ENCODE measurements at places on chromosomes 7 and 10.

DNA sequence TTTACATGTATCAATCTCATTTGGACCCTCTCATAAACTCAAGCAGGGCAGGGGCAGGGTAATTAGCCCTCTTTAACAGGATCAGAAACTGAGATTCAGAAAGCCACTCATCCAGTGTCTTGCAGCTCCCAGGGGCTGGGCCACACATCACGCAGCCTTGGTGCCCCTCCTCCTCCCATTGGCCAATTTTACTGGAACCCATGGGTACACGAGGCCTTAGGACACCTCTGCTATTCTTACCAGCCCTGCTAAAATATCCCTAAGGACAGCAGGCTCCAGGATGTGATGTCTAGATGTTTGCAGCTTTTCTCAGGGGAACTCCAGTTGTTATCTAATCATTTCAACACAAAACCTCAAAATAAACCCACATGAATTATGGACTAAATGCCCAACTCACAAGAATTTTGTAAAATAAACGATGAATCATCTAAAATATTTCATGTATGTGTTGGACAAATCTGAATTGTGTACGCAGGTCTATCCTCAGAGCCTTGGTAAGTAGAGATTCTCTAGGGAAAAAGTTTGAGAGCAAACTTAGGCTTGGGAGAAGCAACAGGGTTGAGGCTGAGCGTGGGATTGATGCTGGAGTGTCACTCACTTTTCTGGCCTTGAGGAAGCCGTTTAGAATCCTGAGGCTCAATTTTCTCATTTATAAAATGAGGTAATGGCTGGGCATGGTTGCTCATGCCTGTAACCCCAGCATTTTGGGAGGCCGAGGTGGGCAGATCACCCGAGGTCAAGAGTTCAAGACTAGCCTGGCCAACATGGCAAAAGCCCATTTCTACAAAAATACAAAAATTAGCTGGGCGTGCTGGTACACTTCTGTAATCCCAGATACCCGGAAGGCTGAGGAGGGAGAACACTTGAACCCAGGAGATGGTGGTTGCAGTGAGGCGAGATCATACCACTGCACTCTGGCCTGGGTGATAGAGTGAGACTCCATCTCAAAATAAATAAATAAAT is 69.7 kb upstream of the TNS3 start:
- peak; percentile 91 for DNase-seq

- no peak for DNase-seq
Observed at GRCh38 chr10:10617686-10618085, 400.0 kb upstream of the CELF2 start.

GRCh38 chr7:95780665-95781064 is 8.3 kb downstream of the DYNC1I1 start:
- DNase-seq: no peak

DNA sequence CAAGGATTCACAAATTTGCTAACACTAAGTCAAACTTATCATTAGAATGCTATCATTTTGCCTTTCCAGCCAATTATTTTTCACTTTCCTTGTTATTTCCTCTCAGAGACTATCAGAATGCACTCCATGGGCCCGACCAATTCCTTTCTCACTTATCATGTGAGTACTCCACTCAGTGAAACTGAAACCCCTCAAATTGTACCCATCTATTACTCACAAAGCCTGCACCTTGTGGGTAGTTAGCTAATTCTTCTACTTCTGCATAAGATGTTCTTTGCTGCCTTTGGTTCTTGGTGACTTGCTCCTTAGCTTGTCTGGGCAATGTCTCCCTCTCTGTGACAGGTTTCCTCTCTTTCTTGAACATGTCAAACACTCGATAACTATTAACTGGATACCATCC is 35.2 kb upstream of the MBL2 start:
- no peak for DNase-seq

- DNase-seq: no peak
Observed at GRCh38 chr7:1562597-1563051, 6.6 kb upstream of the TMEM184A start.

GRCh38 chr7:71595176-71595575 is 463.2 kb downstream of the GALNT17 start:
- DNase-seq: peak; percentile 39

GRCh38 chr7:126685018-126685573 is 567.6 kb downstream of the GRM8 start:
- DNase-seq: no peak

DNA sequence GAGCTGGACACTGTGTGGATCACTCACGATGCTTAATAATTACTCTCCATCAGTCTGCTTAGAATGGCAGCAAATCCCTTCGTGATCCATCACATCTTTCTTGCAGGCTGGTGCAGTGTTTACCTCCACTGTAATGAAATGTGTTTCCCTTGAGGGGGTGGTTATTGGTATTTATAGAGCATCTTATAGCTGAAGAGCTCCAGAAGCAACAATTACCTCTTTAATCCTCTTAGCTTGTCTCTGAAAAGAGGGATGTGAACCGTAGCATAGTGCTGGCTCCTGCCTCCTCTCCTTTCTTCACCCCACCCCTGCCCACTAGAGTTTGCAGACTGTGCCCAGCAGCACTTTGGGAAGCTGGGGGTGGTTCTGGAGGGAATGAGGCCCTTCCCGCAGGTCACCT is 132.6 kb downstream of the CAMK1D start:
- no peak for DNase-seq

DNA sequence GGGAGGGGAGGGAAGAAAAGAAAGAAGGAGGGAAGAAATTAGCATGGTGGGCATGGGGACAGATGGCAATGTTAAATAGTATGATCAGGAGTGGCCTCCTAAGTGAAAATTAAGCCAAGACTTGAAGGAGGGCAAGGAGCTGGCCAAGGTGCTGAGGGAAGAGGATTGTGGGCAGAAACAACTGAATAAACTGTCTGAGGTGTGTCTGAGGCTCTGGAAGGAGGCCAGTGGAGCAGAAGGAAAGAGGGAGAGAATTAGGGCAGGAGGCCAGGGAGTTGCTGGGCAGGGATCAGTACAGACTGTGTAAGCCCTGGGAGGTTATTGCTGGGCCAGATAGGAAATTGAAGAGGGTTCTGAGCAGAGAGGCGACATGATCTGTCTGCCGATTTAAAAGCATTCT is 40.6 kb upstream of the VKORC1L1 start:
- no peak for DNase-seq

GRCh38 chr7:67484244-67484751 is 487.7 kb downstream of the TYW1 start:
- peak; percentile 36 for DNase-seq

GRCh38 chr7:108818742-108819141 is 249.1 kb downstream of the DNAJB9 start:
- DNase-seq: no peak

GRCh38 chr7:2617325-2617905 is 14.4 kb upstream of the TTYH3 start:
- DNase-seq: no peak

- DNase-seq: no peak
Observed at GRCh38 chr7:4681218-4681851, 760 bp upstream of the FOXK1 start.

- peak; percentile 22 for DNase-seq
Observed at GRCh38 chr10:88271761-88272543, 311.2 kb downstream of the RNLS start.

DNA sequence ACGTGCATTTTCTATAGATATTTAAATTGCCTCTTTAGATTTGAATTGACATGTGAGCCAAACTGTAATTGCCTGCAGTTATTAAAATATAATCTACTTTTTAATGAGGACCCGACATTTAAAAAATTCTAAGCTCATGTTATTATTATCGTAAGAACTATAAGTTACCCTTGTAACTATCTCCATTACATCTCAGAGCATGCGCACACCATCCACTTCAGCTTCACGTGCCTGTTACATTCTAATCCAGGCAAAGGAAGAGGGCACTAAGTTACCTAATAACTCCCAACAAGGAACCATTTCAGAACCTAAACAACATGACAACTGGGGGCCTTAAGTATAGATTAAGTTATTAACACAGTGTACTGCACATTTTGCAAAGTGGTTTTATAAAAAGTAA is 509.0 kb upstream of the DPP6 start:
- no peak for DNase-seq

GRCh38 chr10:124679401-124679800 is 64.8 kb downstream of the FAM53B start:
- no peak for DNase-seq

GRCh38 chr10:123103944-123104343 is 31.8 kb upstream of the HMX3 start:
- DNase-seq: no peak

GRCh38 chr10:71531485-71532446 is 135.0 kb downstream of the CDH23 start:
- DNase-seq: no peak

GRCh38 chr7:33842150-33842549 is 63.2 kb upstream of the BMPER start:
- DNase-seq: no peak

DNA sequence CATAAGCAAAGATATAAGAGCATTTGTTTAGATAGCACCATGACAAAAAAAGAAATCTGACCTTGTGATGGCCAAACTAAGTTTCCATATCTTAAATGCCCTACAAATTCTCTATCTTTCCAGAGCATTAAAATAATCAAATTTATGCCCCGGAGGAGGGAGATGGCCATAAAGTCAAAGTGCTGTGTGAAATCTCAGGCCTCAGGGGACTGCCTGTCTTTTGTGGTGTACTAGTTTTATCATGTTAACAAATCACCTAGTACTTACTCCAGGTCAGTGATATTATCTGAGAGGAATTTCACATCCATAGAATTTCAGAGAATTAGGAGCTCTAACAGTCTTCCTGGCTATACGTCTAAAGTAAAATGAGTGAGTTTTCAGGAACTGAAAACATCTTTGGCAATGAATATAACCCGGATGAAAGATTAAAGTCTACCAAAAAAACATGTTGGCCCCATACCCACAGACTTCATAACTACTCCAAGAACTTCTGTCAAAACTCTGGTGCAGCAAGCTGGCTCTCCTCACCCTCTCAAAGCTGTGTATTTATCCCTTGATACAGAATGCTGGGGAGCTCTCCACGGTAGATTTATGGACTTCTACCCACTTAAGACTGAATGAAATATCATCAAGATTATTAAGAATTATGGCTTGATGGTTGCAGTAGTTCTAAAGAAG is 682.8 kb downstream of the SORCS1 start:
- no peak for DNase-seq

GRCh38 chr10:80185578-80186299 is 19.6 kb downstream of the ANXA11 start:
- DNase-seq: no peak

DNA sequence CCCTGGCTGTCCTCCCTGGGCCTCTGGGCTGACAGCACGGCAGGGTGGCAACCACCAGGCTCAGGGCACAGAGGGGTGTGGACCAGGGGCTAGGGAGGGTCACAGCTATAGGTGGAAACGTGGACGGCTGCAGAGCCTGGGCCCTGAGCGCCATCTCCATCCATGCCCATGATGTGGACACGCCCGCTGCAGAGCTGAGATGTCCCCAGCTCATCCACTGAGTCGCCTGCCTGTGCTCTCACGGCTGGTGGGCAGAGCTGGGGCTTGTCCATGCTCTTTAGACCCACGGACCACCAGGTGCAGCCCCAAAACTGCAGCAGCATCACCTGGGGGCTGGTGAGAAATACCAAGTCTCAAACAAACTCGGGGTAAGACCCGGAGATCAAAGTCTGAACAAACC is 16.1 kb downstream of the TECPR1 start:
- no peak for DNase-seq

GRCh38 chr10:130454543-130455000 is 318.4 kb downstream of the GLRX3 start:
- DNase-seq: no peak

DNA sequence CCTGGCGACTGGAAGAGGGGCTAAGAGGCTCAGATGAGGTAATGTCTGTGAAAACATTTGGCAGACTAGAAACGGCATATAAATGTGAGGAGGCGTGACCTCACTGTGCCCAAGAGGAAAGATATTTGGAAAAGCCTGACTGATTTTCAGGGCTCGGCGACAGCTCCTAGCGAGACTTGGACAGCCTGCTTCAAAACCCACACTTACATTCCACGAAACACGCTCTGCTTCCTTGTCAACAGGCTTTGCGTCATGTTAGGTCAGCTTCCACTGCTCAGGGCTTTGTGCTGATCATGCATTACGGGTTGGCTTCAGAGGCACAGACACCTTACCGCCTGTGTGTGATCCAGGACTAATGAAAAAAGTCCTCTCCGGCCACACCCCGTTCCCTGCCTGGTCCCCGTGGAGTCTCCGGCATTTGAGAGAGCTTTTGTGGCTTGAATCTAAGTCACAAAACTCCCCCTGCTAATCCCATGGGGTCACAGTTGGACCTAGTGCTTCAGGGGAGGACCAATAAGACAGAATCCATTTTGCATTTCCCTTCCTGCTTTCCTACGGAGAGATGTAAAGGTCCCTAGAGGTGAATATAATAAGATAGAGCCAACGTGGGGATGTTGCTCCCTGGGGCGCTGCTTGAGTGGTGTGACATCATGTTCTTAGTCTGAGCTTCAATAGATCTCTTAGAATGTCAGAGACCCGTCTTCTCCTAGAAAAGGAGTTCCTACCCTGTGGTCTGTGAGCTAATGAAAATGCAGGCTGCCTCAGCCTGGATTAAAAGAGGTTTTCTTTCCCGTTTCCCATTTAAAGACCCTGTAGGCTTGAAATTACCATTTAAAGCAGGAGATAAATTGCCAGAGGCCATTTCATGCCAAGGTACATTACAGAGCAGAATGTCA is 25.5 kb downstream of the FGFBP3 start:
- no peak for DNase-seq

DNA sequence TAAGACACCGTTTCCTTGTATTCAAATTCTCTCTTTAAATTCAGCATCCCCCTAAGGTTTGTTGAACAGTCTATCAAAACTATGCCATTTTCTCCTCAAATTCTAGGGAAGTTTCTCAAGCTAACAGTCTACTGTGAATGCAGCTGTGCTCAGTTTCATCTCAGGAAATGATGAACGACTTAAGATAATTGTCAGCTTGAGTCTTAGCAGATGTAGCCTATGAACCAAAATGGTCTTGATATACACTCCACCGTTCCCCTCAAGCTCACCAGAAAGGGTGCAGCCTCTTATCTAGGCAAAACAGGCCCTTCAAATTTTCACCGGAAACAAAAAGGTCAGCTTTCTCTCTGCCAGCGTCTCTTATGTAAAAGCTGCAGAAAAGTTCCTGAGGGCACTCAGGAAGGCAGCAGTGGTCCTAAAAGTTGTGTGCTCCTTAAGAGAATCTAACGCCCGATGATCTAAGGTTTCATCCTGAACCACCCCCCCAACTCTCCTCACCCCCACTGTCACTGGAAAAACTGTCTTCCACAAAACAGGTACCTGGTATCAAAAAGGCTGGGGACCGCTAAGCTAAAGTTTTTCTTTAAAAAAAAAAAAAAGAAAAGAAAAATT is 2.1 kb downstream of the DNAJC9 start:
- no peak for DNase-seq

DNA sequence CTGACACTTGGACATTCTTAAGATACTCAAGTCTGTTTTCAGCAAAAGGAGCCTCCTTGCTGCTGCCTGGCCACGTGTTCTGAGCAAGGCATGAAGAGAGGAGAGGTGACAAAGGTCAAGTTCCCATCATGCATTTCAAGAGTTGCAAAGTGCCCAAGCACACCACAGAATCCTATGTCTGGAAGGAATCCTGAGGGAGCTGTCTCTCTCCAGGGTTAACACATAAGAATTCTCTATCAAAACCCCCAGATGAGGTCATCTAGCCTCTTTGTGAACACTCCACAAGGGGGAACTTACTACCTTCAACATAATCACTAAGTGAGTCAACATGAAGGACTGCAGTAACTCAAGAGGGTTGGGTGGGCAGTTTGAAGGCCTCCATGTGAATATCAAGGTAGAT is 155.5 kb downstream of the RNF216 start:
- DNase-seq: peak; percentile 94

All from RCC 7860 (cell line).